Omental fat pad (tissue), 4 donors: ENCODE measurements at places on chromosomes 5 and 9.

DNA sequence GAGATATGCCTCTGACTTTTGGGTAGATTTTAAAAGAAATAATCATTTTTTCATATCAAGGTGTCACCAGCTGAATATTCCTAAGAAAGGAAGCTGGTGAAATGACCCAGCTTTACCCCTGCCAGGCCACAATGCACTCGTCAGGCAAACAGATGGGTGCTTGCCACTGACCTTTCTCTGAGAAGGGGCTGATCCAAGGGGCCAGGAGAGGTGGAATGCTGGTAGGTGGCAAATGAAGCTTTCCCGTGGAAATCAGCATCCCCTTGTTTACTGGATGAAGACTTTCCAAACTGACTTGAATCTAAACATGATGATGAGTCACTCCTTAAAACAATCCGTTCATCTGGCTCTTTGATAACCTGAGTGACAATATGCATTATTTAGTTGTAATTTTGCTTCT lies 44.3 kb upstream of the PLPP6 start:
- no peak for DNase-seq

DNA sequence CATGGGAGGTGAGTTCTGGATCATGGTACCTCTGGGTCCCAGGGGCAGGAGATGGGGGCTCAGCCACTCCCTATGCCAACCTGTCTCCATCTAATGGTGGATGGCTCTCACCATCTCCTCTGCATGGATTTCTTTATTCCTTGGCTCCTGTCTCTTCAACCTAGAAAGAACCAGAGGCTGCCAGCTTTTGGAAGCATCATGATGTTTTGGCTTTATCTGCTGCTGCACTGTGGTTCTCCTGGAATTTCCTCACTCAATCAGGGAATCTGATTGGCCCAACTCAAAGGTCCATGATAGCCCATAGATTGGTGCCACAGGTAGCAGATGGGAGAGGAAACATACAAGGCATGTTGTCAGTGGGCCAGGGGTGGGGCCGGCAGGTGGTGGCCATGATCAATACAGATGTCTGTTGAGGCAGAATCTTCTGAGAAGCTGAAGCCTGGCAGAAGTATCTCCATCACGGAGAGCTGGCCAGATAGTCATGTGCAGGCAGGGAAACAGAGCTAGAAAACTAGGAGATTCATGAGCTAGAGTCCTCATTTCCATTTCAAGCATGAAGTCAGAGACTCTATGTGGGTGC lies 158.2 kb downstream of the MACROH2A1 start:
- DNase-seq = no peak

- DNase-seq = no peak
Observed at GRCh38 chr5:67652201-67652600, 455.6 kb upstream of the CD180 start.

DNA sequence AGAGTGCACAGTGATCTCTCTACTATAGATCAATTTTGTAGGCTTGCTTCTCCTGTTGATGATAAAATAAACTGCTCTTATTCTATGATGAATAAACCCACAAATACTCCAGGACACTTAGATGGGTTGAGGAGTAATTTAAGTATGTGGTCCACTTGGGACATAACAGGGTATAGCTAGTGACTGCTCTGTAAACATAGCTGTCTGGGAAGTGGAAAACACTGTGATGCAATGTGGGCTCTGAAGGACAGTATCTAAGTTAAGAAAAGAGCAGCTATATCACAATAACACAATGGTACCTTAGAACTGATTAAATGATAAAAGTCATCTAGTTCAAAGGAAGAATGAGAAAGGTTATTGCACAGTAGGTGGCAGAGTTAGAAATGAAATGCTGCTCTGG lies 294.3 kb upstream of the HAPLN1 start:
- DNase-seq = no peak

DNA sequence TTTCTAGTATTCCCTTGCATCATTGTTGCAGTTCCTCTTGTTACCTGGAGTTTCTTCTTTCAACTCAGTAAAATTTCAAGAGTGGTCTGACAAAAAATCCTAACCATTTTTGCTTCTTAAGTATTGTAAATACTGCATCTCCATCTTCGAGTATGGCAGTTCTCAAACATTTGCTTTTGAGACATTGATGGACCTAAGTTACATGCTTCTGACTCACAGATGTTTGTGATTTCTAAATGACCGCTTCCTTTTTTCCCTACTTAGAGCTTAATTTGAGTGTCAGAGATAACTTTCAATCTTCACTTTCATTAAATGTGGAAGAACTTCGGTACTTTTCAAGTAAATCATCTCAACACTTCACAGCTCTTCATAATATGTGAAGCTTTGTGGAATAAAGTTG lies 4.2 kb downstream of the UHRF2 start:
- no peak for DNase-seq
